ENCODE measurements at places on chromosomes 16 and 17. TPM values are rescaled to one million over a fixed set of nuclear protein-coding genes. Genes with fewer than 3 reads are reported as not detected.

The VMO1 gene
- total RNA-seq = 1.2 TPM

The CASKIN1 gene
- total RNA-seq = 0.58 TPM

The UTS2R gene
- 0.06 TPM for total RNA-seq

The C1QTNF8 gene
- 0.05 TPM for total RNA-seq

The MYCBPAP gene
- 0.49 TPM for total RNA-seq

The SPN gene
- total RNA-seq = not detected

The RTN4RL1 gene
- 25.4 TPM for total RNA-seq
